ENCODE measurements at places on chromosomes 1 and 21. TPM values are rescaled to one million over a fixed set of nuclear protein-coding genes. Genes with fewer than 3 reads are reported as not detected.

DNA sequence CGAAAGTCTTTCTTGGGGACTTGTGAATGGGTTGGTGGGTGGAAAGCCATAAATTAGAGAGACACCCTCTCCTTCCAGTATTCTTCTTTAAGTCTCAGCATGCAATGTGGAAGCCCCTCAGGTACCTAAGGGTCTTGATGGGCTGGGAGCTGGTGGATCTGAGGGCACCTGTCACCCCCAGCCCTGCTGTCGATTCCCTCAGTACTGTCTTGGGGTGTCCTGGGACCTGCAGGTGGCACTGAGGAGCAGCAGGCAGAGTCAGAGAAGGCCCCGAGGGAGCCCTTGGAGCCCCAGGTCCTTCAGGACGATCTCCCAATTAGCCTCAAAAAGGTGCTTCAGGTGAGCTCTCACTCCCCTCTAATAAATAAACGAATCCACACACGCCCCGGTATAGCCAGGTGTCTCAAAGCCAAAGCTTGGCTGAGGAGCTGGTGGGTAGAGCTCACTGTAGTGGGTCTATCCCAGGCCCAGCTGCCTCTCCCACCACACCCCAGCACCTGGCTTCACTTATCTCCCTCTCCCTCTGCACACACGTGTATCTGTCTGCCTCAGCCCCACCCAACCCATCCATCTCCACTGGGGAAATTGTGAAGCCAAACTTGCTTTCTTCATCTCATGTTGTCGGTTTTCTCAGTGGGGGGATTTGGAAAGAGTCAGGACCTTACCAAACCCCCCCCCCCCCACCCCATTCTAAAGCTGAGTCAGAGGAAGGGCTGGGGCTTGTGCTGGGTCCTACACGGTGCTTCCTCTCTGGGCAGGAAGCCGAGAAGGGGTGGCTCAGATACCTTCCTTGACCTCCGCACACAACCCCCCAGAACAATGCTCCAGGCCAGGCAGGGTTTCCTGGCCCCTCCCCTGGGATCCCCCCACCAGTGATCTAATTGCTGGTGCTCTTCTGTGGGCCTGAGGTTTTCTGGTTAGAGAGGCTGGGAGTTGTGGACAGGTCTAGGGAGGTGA is 1.6 kb downstream of the ADAM15 start:
- no peak for DNase-seq

- DNase-seq: no peak
Measured at GRCh38 chr1:187819086-187819485, 990.3 kb downstream of the PLA2G4A start.

DNA sequence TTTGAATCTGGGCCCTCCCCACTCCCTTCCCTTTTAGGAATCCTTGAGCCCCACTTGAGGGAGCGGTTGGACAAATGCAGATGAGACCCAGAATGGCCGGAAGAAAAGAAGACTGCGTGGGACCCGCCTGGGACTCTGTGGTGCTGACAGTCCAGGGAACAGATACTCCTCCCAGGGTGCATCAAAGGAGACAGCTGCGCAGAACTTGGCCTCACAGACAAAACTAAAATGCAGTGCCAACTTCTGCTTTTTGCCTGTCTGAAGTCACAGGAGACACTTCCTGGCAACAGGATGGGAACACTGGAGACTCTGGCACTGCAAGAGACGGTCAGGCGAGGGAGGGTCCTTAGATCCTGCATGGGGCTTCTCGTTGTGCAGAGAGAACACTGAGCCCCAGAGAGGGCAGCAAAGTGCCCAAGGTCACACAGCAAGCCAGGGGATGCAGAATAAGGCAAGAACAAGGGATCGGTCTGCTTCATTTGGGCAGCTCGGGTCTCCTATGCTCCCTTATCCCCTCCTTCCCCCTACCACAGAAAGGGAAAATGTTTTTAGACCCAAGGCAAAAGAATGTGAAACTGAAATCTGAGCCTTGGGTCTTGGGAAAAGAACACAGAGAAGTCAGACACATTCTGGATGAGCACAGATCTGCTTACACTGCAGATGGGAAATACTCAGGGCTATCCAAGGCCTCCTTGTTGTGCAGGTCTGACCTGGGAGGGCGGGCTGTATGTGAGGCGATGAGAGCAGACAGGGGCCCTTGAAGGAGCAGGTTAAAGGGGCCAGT is 182.4 kb downstream of the TRABD2B start:
- DNase-seq: no peak

DNA sequence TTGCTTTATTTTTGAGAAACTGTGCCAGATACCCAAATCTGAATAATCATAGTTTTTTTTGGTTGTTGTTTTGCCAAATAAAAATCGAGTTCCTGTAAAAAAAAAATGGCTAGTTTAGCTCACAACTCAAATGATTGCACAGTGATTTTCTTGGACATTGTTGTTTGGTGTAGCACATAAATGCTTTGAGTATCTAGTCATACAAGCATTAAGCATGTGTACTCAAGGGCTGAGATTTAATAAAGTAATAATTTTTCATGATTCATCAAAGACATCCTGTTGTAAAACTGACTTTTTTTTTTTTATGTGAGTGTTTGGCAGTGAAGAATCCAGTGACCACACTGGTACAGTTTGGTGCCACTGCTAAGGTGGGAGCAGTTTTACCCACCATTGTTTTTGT is 18.8 kb downstream of the ITSN1 start:
- DNase-seq: no peak

GRCh38 chr1:153541641-153542590 is 1.2 kb upstream of the S100A5 start:
- DNase-seq: no peak

DNA sequence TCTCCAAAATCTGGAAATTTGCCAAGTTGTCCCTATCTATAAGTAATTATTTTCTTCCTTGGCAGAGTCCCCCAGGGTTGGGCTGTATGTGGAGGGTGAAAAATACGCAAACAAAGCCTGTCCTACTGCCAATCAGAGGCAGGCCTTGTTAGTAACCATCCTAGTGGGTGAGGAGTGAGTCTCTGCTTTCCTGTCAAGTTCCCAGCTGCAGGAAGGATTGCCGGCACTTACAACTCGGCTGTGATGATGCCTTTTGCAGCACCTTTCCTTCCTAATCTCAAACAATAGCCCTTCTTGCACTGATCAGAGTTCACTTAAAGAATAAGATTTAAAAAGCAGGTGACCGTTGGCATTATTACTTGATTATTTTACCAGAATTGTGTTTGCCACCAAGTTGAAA is 31.3 kb upstream of the FGGY start:
- DNase-seq: no peak

DNA sequence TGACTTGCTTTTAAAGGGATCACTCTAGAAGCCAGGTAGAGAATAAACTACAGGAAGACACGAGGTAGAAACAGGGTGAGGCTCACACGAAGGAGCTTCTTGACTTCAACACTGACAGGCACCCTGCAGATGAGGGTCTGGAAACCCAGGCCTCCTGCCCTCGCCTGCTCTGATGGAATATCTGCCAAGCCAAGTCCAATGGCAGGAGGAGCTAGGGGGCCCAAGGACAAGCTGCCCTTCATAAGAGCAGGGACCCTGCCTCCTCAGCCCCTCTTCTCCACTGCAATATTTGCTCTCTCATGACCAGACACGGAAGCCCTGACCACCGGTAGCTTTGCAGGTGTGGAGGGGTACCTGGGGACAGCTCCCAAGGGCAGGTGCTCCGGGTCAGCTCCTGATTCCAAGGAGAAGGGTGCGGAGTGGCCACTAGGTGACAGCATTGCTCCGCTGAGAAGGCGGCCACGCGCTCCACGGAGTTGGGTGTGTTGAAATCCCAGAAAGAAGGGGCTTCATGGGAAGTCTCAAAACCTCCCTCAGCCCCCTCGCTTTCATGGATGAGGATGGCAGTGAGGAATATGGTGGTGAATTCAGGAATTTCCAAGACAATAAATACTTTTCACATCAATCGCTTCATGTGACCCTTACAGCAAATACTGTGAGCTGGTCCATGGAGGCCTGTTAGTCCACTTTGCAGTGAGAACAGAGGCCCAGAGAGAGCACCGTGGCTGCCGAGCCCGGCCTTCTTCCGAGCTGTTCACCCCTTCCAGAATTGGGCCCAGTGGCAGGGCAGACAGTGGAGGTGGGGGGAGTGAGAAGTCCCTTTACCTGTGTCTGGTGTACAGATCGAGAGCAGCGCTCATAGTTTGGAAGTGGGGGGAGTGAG is 33.2 kb upstream of the PAX7 start:
- peak; percentile 25 for DNase-seq

GRCh38 chr1:58633121-58633520 is 56.1 kb upstream of the TACSTD2 start:
- DNase-seq: no peak

- no peak for DNase-seq
Measured at GRCh38 chr1:164969253-164969652, 387.3 kb downstream of the LMX1A start.

DNA sequence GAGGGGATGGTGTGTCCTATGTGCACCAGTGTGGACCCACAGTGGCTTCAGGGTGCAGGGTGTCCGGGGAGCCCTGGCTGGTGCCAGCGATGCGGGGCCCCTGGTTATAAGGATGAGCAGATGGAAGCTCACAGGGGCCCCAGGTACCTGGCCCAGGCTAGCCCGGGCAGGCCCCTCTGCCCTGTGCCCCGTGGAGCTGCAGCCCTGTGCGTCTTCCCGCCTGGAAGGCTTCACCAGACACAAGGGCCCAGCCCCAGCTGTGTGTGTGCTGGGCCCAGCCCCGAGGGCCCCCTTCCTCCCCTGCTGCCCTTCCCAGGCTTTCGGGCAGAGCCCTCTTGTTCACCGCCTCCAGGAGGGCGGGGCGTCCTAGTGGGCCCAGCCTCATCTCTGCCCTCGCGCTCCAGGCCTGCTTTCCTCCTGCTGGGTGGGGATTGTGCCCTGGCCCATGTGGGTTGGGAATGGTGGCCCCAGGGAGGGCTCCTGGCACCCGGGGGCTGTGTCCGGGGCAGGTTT is 15.9 kb downstream of the PFKL start:
- no peak for DNase-seq

GRCh38 chr1:244361764-244362473 is 89.8 kb downstream of the ADSS2 start:
- peak; percentile 21 for DNase-seq

GRCh38 chr21:31545036-31545435 is 114.5 kb upstream of the SOD1 start:
- no peak for DNase-seq

DNA sequence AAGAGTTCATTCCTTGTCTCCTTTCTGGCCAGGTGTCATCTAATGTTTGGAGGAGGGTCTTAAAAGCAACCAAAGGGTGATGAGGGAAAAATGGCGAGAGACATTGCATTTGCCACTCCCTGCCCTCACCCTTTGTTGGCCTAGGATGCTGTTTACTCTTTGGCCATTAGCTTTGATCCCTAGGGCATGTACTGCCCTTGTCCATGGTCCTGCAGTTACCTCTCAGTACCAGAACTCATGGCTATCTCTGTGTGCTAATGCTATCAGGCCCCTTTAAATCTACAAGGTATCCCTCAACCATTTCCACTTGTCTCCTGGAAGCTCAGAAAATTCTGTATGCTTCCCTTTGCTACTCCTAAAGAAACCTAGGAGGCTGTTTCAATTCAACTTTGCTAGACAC is 424.8 kb upstream of the PLXNA2 start:
- no peak for DNase-seq

DNA sequence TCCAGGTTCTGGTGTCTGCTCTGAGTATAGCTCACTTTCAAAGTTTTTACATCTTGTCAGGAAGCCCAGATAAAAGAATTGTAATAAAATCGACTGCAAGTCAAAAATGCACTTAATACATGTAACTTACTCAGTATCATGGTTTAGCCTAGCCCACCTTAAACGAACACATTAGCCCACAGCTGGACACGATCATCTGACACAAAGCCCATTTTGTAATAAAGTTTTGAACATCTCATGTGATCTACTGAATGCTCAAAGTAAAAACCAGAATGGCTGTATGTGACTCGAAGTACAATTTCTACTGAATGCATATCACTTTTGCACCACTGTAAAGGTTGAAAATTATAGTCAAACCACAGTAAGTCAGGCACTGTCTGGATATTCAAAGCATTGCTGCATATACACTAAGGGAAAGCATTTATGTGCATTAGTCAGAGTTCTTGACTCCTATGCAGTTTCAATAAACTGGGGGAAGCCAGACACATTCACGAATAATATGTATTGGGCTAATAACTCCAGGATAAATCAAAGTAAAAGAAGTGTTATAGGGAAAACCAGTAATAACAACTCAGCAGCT is 12.2 kb upstream of the TDRD10 start:
- no peak for DNase-seq

DNA sequence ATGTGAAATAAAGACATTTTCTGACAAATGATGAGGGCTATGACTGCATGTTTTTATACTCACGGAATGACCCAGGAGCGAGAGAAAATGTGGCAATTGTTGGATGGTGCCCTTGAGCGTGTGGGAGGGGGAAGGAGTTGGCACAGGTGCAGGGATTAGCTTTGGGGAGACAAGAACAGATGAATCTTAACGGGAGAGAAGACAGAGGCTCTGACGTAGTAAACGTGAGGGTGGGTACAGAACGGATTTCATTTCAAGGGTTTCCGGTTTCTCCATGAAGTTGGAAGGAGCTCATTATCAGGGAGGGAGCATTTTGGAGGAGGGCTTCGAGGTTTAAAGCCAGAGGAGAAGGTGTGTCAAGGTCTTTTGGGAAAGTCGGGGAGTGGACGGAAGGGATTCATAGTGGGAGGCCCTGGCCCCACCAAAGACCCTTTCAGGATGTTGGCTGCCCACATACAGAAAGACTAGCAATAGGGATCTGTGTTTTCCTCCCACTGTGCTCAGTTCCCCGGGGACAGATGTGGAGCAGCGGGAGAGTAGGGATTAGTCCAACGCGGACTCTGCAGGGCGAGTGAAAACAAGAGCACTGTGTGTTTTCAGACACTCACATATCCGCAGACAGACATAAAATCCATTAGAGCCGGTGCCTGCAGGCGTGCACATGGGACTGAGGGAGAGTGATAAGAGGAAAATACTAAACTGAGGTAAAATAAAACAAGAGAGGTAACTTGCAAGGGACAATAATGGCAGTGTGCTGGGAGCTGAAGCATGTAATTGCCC is 584.1 kb downstream of the AJAP1 start:
- no peak for DNase-seq

DNA sequence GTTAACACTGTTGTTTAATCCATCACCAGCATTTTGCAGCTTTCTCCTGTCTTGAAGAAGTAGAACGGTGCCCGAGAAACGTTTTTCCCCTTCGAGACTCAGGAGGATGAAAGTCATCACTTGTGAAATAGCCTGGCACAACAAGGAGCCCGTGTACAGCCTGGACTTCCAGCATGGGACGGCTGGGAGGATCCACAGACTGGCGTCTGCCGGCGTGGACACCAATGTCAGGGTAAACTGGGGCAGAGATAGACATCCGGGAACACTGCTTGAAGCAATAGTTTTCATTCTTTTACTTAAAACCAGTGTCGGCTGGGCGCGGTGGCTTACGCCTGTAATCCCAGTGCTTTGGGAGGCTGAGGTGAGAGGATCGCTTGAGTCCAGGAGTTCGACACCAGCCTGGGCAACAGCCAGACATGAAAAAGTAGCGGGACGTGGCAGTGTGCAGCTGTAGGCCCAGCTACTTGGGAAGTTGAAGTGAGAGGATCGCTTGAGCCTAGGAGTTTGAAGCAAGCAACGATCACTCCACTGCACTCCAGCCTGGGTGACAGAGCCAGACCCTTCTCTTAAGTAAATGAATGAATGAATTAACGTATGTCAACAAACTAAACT is 945 bp downstream of the CHAF1B start:
- no peak for DNase-seq

Gene VASH2
- 0.48 TPM for total RNA-seq

Gene HRNR
- total RNA-seq: under 0.01 TPM

Gene HCRTR1
- not detected for total RNA-seq

Gene CNR2
- not detected for total RNA-seq

Gene PTGFR
- total RNA-seq: 39.9 TPM

Gene NPL
- total RNA-seq: 2.6 TPM

All from RPMI7951 (cell line).